ENCODE measurements at places on chromosomes 6 and 20.

DNA sequence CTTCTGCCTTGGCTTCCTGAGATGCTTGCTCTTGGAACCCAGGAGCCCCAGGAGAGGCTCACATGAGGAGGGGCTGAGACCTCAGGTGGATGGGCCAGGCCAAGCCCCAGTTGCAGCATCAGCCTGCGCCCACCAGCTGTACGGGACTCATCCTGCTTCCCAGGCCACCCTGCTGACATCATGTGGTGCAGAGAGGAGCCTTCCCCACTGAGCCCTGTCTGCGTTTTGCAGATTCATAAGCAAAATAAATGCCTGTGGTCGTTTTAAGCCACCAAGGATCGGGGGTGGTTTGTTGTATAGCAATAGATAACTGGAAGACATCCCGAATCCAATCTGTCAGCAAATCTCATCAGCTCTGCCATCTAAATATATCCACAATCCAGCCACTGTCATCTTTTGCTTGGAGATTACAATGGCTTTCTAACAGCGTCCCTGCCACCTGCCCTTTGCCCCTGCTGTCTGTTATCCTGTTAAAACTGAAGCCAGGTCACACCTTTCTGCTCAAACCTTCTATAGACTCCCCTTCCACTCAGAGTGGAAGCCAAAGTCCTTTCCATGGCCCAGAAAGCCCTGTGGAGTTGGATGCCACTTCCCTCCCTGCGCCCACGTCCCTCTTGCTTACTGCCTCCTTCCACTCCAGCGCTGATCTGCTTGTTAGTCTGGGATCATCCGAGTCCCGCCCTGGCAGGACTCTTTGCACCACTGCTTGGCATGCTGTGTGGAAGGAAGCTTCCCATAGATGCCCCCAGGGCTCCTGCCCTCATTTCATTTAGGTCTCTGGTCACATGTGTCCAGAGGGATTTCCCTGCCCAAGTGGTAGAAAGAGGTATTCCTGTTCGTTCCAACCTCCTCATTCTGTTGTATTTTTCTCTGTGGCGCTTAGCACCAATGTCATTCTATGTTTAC lies 24.0 kb upstream of the MLN start:
- no peak for DNase-seq

DNA sequence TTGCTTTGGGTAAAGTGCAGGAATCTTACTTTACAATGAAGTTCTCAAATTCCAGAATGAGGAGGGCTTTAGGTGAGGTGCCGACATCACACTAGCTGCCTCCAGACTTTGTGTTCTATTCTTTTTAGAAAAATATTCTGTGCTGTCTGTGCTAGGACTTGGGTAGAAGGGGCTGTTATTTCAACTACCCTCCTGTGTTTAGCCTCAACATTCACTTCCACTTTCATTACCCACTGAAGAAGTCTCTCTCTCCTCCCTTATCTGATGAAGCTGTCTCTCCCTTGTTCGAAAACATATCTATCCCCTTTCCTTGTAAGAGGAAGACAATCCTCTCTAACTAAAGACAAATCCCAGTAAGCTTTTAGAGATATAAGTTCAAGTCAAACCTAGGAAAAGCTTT lies 25.0 kb upstream of the BRPF3 start:
- DNase-seq = no peak

GRCh38 chr20:18465536-18466200 lies 1.2 kb downstream of the DZANK1 start:
- DNase-seq = no peak

DNA sequence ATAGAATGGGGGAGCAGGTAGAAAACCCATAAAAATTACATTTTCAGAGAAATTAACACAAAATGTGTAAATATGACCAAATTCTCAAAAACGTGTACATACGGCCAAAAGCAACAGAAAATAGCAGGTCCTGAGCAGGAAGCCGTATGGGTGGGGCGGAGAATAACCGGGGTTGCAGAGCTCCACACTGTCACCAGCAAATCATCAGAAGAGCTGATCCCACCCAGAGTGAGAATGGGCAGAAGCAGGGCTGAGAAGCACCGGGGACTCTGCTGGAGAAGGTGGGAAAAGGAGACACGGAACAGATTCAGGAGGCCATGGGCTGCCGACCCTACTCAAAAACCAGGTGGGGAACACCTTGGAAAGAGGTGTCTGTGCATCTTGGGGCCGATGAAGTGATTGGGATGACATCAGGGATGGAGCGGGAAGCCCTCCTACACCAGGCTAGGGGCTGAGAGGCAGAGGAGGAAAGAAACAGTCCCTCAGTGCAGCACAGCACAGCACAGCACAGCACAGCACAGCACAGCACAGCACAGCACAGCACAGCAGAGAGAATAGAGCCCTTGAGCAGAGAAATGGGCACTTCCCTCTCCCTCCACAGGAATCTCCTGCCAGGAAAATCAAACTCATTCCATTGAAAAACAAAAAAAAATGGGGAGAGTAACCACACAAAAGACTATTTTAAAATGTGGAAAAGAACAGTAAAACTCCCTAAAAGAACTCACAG lies 22.3 kb downstream of the STX7 start:
- no peak for DNase-seq

- DNase-seq = peak; percentile 55
Observed at GRCh38 chr20:48831718-48832404, 4.1 kb upstream of the PREX1 start.

- DNase-seq = no peak
Observed at GRCh38 chr6:55636406-55637102, 57.6 kb upstream of the HMGCLL1 start.

DNA sequence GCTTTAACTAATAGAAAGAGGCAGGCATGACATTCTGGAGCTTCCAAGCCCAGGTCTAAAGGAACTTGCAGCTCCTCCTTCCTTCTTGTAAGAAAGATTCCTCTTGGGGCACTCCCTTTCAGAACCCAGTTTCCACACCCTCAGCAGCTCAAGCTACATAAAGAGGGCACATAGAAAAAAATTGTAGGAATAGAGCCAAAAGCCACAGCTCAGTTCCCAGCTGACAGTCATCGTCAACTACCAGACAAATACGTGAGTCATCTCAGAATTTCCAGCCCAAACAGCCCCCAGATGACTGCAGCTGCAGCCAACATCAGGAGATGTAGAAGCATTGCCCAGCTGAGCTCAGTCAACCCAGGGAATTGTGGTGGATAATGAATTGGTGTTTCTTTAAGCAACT lies 349.8 kb upstream of the ARID1B start:
- peak; percentile 47 for DNase-seq

- DNase-seq = peak; percentile 95
Observed at GRCh38 chr20:58623579-58624473, 27.3 kb upstream of the STX16 start.

- DNase-seq = no peak
Observed at GRCh38 chr6:139230391-139230840, 61.4 kb downstream of the TXLNB start.

DNA sequence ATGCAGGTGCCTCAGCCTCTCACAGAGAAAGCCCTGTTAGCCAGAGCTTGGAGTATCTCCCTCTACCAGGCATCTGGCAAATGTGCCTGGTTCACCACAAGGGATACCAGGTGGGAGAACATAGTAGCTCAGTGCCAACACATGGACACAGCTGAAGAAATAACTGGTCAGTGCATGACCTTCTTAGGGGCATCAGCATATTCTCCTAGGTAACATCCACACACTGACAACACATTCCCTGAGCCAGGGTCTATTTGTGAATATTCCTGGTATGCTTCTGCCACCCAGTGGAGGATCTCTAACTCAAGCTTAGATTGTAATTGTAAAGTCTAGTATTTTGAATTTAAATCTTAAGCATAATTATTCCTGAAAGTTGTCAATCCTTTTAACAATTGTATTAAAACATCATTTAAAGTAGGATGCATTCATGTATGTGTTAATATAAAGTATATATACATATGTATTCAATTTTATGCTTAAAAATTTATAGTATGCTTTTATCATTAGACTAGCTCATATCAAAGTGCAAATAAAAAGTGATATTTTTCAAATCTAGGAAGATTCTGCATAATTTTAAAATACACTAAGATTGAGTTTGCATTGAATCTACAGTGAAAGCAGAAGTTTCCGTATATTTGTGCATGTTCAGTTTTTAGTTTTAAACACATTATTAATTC lies 45.3 kb upstream of the COL21A1 start:
- DNase-seq = peak; percentile 60
